ENCODE measurements at places on chromosomes 4 and X.
A peak's percentile ranks its signal among the peaks of the same experiment; 100 is the strongest.

GRCh38 chr4:176210101-176210500, 14.7 kb upstream of the SPATA4 start:
- no peak for DNase-seq

- DNase-seq: no peak
Observed at GRCh38 chr4:172515266-172515879, 653.2 kb upstream of the GALNT7 start.

- DNase-seq: no peak
Observed at GRCh38 chrX:120662662-120663061, 32.8 kb upstream of the C1GALT1C1 start.

DNA sequence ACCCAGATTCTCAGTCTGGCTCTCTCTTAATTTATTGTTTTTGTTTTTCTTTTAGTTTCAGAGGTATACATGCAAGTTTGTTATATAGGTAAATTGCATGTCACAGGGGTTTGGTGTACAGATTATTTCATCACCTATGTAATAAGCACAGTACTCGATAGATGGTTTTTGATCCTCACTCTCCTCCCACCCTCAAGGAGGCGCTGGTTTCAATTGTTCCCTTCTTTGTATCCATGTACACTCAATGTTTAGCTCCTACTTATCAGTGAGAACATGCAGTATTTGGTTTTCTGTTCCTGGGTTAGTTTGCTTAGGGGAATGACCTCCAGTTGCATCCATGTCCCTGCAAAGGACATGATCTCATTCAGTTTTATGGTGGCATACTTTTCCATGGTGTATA, 198.4 kb downstream of the STK32B start:
- DNase-seq: no peak

DNA sequence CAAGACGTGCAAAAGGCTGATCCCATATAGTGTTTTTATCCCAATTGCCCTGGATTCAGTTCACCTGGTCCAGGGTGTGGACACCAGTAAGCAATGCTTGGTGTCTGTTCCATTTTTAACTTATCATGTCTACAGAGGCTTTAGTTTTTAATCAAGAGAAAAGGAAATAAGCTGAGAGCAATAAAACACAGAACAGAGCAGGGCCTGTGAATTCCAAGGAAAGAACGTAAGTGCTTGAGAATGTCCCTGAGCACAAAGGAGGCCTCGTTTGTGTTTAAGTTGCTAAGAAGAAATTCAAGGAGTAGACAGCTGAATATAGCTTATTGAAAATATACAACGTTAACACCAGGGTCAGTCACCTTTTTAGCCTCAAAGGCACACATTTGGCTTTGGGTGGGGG, 191.3 kb downstream of the GPC3 start:
- DNase-seq: no peak

DNA sequence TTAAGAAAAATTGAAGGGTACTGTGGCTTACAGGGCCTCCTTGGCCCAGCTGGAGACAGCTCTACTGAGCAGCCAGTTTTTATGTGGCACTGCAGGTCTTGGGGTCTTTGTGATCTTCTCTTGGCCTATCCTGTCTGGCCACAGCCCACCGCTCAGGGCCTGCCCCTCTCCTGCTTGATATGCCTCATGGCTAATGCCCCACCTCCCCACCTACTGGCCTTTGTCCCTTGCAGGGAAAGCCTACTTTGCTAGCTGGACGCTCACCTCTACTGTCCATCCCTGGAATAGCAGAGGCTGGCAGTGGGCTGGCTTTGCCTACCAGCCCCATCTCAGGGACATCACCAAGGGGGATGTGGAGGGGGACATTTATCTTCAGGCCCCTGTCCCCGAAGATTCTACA, 134.1 kb downstream of the PJA1 start:
- no peak for DNase-seq

DNA sequence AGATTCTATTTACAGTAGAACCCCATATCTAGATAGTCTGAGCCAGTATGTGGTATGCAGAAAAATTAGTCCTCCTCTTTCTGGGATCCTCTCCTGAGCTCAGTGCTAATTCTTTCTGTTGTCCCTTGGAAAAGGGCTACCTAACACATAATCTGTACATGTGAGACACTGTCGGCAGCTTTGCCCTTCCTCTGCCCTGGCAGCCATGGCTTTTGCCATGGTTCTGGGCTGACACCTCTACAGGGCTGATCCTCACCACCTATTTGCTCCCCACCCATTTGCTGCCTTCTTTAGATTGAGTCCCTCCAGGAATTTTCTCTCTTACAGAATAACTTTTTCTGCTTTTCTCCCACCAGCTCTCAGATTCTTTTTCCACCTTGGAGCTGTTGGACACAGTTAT, 64.7 kb upstream of the MAP9 start:
- no peak for DNase-seq

- no peak for DNase-seq
Observed at GRCh38 chr4:15413623-15414019, 14.2 kb upstream of the C1QTNF7 start.

DNA sequence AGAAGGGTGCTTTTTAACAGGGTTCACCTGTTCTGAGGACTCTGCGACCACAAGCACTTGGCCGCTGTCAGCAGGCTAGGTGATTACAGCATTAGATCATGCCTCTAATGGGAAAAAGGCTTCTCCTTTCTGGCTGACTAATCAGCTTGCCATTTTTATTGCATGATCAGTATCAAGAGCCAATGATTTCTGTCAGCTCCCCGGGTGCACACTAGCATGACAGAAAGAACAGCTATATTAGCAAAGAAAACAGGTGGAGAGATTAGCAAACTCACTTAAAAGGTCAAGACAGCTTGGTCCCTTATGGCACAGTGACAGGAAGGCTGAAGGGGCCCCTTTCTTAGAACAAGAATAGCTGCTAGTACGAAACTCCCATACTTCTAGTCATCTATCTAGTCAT, 170.0 kb downstream of the SMIM20 start:
- DNase-seq: peak; percentile 37

DNA sequence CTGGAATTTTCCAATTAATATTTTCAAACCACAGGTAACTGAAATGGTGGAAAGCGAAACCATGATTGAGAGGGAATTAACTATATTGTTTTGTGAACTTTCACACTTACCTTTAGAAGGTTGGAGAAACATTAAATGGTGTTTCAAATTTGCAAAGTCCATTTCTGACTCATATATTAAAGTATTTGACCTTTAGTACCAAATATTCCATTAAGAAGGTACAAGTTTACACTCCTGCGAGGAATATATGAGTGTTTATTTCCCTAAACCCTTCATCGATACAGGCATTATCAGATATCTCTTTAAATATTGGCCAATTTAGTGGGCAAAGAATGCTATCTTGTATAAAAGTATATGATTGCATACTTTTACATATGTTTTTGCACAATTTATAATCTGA, 44.1 kb upstream of the NPNT start:
- DNase-seq: no peak

DNA sequence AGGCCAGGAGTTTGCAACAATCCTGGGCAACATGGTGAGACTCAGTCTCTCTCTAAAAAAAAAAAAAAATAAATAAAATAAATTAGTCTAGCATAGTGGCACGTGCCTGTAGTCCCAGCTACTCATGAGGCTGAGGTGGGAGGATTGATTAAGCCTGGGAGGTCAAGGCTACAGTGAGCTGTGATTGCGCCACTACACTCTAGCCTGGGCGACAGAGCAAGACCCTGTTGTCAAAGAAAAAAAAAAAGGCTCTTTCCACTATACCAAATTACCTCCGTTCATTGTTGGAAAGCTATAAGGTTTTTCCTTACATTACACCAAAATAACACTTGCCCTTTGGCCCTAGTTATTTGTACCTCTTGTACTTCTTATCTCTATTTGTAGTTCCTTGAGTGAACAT, 9.9 kb upstream of the PRSS48 start:
- DNase-seq: no peak

DNA sequence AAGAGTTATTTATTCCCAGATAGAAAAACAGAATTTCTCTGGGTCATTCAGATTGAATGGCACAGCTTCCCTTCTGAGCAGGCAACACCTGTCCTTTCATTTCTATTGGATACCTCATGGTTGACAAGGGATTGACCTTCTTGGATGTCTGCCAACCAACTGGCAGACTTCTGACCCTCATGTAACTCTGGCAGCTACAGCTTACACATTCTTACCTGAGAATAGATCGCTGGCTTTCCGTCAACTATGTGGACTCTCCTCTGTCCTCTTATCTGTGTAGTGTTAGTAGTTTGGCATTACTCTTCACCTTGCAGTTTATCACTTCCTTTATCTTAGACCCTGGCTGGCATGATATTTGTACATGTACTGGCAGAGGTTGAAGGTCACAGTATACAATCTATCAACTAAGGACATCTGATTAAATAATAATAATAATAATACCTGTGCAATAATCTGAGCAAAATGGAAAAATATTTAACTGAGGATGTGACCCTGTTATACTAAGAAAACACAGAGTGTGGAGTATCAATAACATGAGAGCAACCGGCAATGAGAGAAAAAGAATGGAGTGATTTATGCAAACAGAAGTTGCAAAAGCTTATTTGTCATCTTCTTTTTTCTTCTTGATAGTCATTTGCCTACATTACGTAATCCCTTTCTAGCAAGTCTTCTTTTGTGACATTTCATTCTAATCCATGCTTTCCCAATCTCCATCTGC, 1118.2 kb downstream of the ARAP2 start:
- DNase-seq: no peak

- peak; percentile 76 for DNase-seq
Observed at GRCh38 chr4:150583287-150584110, 1.5 kb downstream of the MAB21L2 start.

GRCh38 chr4:155950461-155950860, 3.2 kb downstream of the CTSO start:
- DNase-seq: no peak

GRCh38 chr4:32909736-32910135, 2189.6 kb downstream of the PCDH7 start:
- DNase-seq: no peak

- DNase-seq: no peak
Observed at GRCh38 chr4:14130551-14130950, 503.0 kb upstream of the BOD1L1 start.

GRCh38 chr4:69957209-69957608, 8.3 kb downstream of the CSN2 start:
- no peak for DNase-seq

- no peak for DNase-seq
Observed at GRCh38 chr4:104591510-104591911, 96.8 kb upstream of the CXXC4 start.

GRCh38 chrX:24646745-24647182, 383 bp downstream of the PCYT1B start:
- DNase-seq: peak; percentile 26

- no peak for DNase-seq
Observed at GRCh38 chrX:136667446-136668168, 19.6 kb downstream of the CD40LG start.

DNA sequence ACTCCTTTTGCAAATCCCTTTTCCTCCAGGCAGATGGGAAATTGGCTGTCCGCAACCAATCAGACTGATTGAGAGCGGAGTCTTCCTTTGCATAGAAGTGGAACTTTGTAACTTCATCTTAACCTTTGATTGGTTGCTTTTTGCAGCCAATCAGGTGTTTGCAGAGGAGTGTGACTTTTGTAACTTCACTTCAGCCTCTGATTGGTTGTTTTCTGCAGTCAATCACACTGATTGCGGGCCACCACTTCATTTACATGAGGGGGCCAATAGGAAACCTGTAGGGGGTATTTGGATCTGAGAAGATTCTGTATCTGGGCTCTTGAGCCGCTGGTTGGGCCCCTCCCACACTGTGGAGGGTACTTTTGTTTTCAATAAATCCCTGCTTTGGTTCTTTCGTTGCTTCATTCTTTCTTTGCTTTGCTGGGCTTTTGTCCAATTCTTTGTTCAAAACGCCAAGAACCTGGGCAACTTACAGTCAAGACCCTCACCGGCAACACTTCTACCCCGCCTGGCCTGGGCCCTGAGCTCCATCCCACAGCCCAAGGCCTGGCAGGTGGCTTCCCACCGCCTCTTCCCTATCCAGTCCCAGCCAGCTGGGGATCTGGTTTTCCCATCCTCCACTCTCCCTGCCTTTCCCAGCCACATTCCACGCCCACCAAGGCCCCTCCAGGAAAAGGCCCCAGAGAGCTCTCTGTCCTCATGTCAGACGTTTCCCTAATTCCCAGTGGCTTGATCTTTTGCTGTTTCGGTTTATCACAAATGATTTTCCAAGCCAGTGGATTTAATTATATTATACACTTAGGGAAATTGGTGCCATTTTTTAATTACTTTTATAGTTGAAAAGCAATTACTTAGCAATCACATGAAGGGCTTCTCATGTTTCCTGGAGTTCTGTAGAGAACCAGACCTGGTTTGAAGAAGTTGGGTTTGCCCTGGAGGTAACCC, 110.2 kb upstream of the STX18 start:
- no peak for DNase-seq

DNA sequence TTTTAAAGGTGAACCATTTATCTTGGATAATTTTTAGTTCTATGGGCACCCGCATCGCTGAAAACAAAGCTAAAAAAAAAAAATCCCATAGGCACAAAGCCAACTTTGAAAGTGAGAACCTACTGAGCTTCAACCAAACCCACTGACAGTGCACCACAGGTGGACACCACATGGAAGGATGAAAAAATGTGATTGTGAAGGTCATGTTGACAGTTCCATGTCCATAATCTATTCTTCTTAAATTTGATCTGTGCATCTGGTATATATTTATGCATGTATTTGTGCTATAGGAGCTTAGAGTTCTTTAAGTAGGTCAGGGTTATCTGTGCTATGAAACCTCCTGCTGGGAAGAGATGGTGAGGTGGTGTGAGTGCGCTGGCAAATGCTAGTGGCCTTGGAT, 374.3 kb downstream of the SPRY1 start:
- DNase-seq: no peak

- peak; percentile 47 for DNase-seq
Observed at GRCh38 chrX:119236623-119237561, 807 bp downstream of the PGRMC1 start.

GRCh38 chrX:433771-434170, 47.1 kb upstream of the PPP2R3B start:
- no peak for DNase-seq

- no peak for DNase-seq
Observed at GRCh38 chrX:15207384-15207783, 62.5 kb downstream of the ASB9 start.

GRCh38 chrX:21373001-21373400, 1.2 kb upstream of the CNKSR2 start:
- DNase-seq: no peak

GRCh38 chr4:6710996-6711395, 1.3 kb upstream of the MRFAP1L1 start:
- DNase-seq: no peak

DNA sequence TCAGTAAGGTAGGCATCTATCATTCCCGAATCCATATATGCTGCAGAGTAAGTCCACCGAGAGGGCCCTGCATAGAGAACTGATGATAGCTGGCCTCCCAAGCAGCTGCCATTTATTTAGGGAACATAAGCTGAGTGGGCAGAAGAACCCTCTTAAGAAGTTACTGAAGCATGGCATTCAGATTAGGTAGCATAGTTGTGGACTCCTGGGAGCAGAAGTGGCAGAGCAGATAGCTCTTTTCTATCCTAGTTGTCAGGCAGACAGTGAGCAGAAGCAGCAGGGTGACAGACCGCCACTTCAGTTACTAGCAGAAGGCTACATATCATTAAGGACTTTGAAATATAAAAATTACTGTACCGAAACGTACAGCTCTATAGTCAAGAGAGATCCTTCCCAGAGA, 454.7 kb downstream of the PPP4R3C start:
- no peak for DNase-seq
